Left lung (tissue), 14 donors: ENCODE measurements at places on chromosomes 13 and 19. TPM values are rescaled to one million over a fixed set of nuclear protein-coding genes. Genes with fewer than 3 reads are reported as not detected.

The KASH5 gene
- polyA plus RNA-seq = not detected

The RFPL4A gene
- not detected for polyA plus RNA-seq

The CDC37 gene
- 158 TPM for polyA plus RNA-seq

The ANGPTL4 gene
- 4.8 TPM for polyA plus RNA-seq

The NMRK2 gene
- polyA plus RNA-seq = not detected

The FAM83E gene
- polyA plus RNA-seq = 5.1 TPM

The FFAR2 gene
- polyA plus RNA-seq = 0.25 TPM

The SIX5 gene
- 11.5 TPM for polyA plus RNA-seq

The EBI3 gene
- polyA plus RNA-seq = 0.55 TPM

The ZNF486 gene
- polyA plus RNA-seq = 32.9 TPM

The FARP1 gene
- 115 TPM for polyA plus RNA-seq
